Foreskin keratinocyte (primary cell): ENCODE measurements at places on chromosomes 1 and 21.

DNA sequence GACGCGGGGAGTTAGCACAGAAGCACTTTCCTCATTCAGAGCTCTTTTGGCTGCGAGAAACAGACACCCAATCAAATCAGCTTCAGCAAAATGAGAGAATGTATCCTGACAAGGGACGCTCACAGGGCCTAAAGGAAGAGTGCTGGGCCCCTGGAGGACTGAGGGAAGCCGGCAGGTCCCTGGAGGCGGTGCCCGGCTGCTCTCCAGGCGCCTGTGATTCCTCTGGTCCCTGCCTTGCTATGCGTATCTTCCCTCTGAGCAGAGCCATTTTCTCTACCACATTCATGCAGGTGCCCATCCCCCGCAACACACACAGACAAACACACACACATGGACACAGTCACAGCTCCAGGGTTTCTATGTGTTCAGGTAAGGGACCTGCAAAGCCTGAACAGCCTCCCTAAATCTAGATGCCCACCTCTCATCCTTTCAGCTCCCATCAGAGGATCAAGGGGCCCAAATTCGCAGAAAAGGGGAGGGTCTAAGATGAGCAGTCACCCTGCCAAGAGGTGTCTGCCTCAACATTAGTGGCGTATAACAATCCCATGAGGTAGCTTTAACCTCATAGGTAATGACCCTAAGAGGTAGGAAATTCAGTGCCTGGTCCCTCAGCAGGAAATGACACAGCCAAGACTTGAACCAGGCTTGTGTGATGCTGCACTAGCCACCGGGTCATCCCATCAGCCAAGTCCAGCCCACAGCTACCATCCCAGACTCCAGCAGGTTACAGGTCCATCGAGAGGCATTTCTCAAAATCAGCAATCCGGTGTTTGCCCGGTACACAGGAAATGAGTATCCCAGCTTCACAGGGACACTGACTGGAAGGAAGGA, 29.0 kb downstream of the PTAFR start:
- no peak for DNase-seq

GRCh38 chr1:238960071-238960470, 426.3 kb upstream of the CHRM3 start:
- peak; percentile 20 for DNase-seq

- peak; percentile 34 for DNase-seq
Observed at GRCh38 chr1:209513226-209513625, 70.3 kb upstream of the CAMK1G start.

DNA sequence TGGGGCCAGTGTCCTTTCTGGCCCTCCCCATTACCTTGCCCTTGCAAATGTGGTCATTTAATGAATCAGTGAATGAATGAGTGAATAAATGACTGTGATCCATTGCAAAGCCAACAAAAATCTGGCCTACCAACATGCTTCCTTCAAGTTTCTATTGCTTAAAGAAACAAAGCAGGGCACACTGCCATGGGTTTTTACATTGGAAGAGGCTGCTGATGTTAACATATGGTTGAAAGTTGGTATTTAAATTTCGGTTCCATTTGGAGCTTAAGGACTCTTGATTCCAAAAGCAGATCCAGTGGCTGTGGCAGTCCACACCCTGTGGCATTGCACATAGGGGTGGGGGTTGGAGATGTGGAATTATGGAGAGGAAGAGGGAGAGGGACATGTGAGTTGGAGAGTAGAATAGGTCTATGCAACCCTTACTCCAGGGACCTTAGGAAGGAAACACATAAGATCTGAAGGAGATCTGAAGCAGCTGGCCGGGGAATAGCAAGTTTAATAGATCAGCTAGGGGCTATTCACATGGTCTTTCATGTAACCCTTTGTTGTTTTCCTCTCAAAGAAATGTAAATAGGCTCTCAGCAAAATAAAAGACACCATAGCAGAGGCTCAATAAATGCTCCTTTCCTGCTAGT, 7.2 kb downstream of the ABCA4 start:
- DNase-seq = no peak

DNA sequence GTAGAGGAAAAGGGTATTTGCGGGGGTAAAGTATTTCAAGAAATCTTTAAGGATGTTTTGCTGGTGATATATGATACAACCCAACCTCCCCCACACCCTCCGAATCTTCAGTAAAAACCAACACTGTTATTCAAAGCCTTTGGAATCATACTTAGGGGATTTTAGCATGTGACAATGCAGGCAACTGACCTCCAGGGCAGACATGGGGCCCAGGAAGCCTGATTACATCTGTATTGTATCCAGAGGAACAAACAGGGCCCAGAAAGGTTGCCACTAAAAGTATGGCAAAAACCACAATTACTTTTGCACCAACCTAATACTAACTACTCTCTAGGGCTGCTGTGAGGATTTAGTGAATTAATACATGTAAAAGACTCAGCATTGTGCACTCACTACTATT, 43.9 kb upstream of the CNN3 start:
- no peak for DNase-seq

DNA sequence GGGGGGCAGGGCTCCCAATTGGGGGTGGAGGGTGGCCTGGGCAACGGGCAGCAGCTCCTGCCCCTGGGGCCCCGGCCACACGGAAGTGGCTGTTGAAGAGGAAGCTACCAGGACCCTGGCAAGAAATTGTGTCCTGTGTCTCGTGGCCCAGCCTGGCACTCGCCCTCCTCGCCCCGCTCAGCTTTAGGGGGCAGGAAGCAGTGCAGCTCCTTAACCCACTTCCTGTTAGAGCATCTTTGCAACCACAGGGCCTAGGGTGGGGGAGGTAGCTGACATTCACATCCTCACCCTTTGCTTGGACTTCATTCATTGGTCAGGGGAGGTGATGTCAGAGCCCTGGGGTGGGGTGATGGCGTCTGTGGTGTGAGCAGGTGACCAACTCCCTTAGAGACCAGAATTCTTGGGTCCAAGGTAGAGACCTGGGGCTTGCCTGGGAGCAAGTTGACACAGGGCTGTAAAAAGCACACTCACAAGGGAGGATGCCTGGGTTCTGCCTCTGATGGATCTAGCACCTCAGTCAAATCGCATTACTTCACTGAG, at the start of gene ARHGAP30:
ARHGAP30 (minus strand) TSS at position 161 of the 540 bp plus-strand sequence. CDS start 267 bp downstream, outside the sequence.
- DNase-seq = no peak

DNA sequence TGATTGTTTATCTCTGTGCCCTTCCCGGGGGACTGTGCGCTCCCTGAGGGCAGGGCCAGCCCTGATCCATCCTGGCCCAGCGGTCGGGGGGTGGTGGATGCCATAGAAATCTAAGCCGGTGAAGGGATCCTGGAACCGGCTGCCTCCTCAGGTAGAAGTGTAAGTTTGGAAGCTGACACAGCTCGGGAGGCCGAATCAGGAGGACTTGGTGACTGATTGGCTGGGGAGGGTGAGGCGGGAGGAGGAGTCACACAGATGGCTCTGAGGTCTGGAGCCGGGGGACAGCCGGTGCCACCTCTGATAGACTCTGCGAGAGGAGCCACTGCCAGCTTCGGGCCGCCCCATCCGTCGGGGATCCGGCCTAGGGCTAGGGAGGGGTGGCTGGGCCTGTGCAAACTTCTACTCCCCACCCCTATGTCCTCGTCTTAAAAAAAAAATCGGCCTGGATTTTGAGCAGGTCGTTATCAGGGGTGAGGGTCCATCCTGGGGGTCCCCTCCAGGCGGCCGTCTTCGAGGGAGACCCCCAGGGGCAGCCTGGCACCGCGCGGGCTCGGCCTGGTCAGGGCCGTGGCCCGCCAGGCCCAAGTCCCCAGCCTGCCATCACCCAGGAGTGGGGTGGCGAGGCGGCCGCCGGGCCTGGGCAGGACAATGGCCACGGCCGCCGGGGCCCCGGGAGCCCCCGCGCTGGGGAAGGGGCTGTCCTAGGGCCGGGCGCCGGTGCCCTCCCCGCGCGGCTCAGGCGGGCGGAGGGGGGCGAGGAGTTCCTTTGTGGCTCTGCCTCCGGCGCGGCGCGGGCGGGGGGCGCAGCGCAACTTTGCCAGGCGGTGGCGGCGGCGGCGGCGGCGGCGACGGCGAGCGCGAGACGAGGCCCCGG, 708 bp upstream of the ZNF362 start:
- DNase-seq = peak; percentile 50

- no peak for DNase-seq
Observed at GRCh38 chr1:16118706-16119105, 37.2 kb downstream of the EPHA2 start.

- DNase-seq = no peak
Observed at GRCh38 chr1:31399976-31400375, 13.0 kb upstream of the SERINC2 start.

GRCh38 chr1:90174246-90174645, 179.3 kb downstream of the ZNF326 start:
- no peak for DNase-seq

DNA sequence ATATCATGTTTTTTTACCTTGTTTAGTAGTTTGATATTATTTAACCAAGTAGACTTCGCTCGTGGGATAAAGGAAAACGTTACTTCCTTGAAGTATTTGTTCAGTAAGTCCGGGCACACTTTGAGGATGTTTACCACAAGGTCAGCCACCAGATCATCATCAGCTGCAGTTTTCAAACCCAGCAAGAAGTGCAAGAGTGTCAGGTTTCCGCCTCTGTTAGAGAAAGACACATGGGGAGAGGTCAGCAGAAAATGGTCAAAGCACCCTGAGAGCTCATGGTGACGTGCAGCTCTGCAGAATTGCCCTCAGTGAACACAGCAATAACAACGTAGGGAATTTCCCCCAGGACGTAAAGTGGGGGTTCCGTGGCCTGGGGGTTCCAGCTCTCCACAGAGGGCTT, 24.4 kb downstream of the URB1 start:
- no peak for DNase-seq

GRCh38 chr1:203095061-203095690, 9.4 kb upstream of the MYOG start:
- no peak for DNase-seq

GRCh38 chr1:10103193-10103592, 70.4 kb downstream of the UBE4B start:
- no peak for DNase-seq

GRCh38 chr1:57321776-57322175, 102.1 kb downstream of the DAB1 start:
- no peak for DNase-seq

DNA sequence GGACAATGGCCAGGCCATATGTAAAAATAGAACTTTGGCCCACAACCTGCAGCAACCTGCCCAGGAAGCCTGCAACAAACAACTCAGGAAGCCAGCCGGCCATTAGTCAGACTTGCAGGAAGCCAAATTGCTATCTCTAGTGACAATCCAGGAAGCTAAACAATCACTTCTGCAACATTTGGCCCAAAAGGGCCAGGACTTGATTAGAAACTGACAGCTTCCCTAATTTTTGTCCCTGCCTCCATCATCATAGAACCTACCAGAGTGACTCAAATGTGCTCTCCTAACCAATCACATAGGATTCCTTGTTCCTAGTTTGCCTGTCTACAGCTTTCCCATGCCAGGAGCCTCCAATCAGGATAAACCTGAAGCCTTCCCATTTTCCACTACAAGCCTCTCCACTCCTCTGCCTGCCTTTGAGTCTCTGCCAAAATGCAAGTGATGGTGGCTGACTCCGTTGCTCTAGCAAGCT, 639.3 kb downstream of the PTPRU start:
- peak; percentile 6 for DNase-seq

DNA sequence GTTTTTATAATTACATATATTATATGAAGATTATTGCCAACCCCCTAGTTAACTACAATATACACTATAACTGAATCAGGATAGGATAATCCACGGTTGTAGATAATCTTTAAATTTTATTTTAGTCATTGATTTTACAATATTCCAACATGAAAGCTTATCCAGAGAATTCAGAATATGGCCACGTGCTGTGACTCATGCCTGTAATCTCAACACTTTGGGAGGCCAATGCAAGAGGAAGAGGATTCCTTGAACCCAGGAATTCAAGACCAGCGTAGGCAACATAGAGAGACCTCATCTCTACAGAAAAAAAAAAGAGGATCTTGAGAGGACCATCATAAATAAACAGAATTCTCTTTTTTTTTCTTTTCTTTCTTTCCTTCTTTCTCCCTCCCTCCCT, 119.6 kb upstream of the CACYBP start:
- no peak for DNase-seq

DNA sequence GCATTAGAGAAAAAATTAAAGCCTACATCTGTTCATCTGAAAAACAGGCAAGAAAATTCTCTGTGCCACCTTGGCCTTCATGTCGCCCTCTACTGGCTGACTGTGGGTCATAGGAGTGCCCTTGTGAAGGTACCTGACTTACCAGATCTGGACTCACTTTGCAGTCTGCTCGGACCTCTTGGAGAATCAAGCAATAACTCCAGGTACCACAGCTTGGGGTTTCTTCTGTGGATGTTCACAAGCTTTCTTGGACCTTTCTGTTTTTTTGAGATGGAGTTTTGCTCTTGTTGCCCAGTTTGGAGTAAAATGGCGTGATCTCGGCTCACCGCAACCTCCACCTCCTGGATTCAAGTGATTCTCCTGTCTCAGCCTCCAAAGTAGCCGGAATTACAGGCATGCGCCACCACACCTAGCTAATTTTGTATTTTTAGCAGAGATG, 2.4 kb upstream of the PRAMEF18 start:
- DNase-seq = no peak

DNA sequence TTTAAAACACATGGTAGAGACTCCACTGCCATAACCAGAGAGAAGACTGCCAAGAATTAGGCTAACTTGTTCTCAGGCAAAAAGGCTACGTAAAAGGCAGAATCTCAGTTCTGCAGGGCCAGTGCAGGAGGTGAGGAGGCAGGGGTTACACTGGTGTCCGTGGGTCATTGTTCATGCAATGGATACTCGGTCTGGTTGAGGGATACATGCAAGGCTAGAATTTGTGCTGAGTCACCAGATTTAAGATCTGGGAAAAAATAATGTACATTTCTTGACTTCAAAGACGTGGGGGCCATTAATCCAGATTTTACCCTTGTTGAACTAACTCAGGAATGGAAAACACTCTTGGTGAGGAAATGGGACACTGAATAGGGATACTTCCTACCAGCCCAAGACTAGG, 52.3 kb upstream of the DPH5 start:
- DNase-seq = no peak

- DNase-seq = peak; percentile 14
Observed at GRCh38 chr21:36630485-36631206, 68.3 kb upstream of the SIM2 start.
